ENCODE measurements at places on chromosomes 16 and 17.

DNA sequence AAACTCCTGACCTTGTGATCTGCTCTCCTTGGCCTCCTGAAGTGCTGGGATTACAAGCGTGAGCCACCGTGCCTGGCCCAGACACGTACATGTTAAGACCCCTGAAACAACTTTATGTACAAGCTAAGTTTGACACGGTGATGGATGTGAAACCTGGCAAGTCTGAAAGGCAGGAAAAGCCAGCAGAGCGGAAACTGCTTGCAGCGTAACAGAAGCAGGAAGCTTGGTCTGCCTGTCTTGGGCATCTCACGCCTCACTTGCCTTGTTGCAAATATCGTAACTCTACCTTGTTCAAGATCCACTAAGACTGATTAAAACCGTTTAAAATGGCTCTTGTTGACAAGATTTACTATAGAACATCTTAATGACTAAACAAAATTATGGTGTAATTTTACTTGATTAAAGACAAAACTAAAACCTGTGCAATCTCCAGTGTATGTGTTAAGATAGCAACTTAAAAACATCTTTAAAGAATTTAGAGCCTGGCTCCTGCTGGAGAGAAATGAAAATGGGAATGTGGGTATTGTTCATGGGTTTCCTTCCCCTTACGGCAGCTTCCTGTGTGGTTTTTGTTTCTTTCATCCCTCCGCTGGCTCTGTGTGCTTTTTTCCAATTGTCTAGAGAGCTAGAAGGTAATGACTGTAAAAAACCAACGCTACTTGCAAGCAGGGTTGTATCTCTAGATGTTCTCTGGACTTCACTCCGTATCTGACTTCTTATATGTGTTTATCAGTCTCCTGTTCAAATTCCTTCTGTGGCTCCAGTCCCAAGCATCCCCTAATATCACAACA is 477.6 kb downstream of the XYLT1 start:
- DNase-seq: no peak

GRCh38 chr16:81632392-81633146 is 146.5 kb upstream of the PLCG2 start:
- peak; percentile 71 for DNase-seq

GRCh38 chr16:25988084-25988483 is 296.3 kb downstream of the HS3ST4 start:
- DNase-seq: no peak

DNA sequence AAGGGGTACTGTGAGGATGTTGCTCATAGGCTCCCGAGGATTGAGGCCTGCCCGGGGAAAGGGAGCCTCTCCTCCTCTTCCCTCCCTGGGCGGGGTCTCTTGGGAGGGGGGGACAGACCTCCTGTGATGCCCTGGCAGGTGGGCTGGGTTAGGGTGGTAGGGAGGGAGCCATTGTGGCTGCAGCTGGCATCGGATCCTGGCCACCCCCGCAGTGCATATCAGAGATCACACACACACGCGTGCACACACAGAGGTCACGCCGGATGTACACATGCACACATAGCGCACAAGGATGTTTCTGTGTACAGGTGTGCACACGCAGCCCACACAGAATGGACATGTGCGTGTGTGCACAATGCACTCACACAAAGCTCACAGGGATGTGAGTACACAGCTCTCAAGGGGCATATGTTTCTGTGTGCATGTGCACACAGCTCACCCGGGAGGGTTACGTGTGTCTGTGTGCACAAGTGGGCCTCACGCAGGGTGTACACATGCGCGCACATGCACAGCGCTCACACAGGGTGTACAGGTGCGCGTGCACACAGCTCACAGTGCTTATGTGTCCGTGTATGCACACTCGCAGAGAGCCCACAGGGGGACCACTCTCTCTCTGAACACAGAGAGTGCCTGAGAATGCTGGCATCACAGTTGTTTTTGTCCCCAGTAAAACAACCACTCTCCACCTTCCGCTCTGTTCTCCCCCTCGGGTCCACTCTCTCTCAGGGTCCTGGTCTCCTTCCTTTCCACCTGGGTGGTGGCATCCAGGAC is 2.4 kb downstream of the GJD3 start:
- DNase-seq: no peak

GRCh38 chr16:11320170-11320569 is 25.1 kb upstream of the RMI2 start:
- DNase-seq: no peak

DNA sequence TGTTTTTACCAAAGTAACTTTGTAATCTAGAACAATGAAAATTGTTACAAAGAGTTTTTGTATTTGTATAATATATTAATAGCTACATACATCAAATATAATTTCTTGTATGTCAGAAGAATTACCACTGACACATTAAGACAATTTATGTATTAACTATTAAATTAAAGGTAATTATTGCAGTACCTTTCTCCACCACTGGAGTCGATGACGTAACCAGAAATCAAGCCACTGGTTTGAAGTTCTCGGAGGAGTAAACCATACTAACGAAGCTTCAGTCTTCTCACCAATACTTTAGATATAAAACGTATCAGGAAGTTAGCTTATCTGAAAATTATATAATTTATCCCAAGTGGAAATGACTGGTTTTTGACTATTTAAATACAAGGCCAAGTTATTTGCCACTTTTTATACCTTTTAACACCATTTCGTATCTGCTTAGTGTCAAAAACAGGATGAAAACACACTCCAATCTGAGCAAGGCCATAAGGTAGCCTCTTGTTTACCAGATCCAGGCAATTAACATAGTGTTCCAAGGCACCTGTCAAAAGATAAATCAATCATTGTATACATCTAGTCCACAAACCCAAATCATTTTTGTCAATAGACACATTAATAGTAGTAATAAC is 4.3 kb downstream of the POLG2 start:
- no peak for DNase-seq

GRCh38 chr17:57954397-57955182 is 622 bp downstream of the CUEDC1 start:
- DNase-seq: no peak

DNA sequence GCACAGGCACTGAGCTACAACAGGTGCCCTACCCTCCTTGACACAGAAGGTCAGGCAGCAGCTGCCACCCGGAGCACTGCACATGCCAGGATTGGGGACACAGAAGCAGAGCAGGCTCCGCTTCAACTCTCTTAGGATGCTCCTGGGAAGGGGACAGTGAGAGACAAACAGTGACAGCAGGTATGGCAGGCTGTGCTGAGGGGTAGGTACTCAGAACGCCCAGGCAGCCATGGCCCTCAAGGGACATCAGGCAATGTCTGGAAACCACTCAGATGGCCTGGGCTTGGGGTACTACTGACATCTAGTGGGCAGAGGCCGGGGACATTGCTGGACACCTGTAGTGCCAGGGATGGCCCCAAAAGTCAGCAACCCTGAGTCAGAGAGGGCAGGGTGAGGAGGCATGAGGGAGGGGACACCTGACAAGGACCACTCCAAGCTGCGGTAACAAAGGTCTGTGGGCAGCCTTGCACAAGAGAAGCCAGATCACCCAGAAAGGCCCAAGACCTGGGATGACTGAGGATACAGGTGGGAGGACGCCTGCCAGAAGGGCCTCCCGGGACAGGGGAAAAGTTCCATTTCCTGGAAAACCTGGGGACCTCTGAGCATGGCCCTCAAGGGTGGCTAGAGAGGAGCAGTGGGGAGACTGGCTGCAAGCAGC is 21.2 kb downstream of the PEMT start:
- DNase-seq: no peak

DNA sequence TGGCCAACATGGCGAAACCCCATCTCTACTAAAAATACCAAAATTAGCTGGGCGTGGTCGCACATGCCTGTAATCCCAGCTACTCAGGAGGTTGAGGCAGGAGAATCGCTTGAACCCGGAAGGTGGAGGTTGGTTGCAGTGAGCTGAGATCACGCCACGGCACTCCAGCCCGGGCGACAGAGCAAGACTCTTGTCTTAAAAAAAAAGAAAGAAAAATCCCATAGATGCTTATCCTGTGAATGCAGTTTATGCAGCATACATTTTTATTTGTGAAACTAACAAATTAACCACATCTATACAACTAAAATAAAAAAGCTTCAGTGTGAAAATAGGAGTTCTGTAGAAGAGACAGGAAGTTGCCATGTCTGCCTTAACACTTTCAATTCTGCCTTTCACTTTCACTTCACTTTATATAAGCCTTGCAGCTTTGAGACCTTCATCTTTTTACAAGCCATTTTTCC is 7.1 kb downstream of the IGSF6 start:
- no peak for DNase-seq

DNA sequence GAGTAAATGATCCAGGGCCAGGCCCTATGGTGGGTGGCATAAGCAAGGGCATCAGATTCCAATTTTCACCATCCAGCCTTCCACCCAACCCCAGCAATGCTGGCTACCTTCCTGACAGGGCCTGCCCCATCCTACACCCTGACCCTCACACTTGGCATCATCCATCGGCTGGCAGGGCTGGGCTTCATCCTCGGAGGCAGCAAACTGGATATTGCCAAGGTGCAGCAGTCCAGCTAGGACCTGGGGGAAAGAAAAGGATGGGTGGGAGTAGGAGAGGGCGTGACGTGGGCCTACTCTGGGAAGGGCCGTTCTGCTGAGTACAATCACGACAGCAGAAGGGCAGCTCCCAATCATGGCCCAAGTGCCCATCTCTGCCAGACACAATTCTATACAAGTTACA is 23.5 kb downstream of the MYO19 start:
- no peak for DNase-seq

DNA sequence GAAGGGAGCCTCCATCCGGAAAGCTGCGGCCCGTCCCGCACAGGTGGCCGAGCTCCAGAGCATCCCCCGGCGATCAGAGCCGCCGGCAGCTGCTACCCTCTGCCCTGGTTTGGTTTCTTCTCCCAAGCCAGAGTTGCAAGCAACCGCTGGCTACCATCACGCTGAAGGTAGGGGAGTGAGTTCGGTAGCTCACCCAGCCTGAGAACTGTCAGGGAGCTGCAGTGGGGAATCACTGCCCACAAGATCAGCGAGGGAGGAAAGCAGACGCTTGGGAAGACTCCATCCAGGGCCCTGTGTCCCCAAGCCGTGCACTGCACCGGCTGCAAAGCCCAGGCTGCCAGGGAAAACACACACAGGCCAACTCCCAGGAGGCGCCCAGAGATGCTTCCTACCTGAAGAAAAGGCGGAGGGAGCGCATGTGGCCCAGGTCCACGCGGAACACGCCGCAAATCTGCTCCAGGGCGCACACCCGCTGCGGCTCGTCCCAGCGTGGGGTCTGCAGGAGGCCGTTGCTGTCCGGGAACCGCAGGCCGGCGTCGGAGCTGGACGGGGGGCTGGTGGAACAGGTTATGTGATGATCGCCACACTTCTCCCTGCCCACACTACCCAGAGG is 83.3 kb downstream of the TBC1D16 start:
- DNase-seq: no peak

- no peak for DNase-seq
These were observed 48.1 kb downstream of the RMI2 start for GRCh38 chr16:11393366-11393765.

DNA sequence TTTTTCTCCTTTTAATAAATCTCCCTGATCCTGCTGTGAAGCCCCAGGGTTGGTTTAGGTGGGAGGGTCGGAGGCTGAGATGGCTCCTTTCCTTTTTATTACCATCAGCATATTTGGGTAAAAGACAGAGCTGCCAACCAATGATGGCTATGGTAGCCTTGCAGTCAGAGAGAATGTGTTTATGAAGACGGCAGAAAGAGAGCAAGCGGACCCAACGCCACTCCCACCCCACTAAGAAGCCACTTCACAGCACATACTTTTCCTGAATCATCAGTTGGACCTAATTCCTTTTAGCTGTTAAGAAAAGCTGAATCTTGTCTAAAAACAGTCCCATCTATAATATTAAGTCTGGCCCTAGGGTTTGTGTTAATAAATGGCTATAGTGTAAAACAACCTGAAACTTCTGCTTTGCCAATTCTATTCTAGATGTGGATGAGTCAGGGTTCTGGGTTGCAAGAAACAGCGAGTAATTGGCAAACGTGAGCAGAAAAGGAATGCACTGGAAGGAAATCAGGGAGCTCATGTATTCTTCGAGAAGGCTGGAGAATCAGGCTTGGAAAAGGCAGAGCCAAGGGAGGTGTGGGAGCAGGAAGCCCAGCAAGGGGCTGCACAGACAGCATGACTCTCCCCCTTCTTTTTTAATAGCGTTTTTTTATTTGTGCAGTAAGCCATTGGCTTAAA is 34.0 kb upstream of the PRKCA start:
- no peak for DNase-seq

- DNase-seq: peak; percentile 56
These were observed 42.1 kb downstream of the TBC1D16 start for GRCh38 chr17:79993390-79994227.

DNA sequence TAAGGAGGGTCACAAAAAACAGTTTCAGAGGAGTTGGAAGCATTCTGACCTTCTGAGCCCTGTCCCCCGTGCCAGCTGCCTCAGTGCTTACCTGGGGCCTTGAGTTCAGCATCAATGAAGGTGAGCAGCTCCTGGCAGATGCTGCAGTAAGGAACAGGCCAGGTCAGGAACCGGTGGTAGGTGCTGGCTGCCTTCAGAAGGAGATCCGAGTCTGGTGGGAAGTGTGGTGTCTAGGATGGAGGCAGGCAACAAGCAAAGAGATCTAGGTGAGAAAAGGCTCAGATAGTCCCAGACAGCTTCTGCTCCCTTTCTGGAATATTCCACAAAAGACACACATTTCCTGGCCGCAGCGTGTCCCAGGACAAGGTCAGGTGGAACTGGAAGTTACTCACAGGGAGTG is 37.2 kb upstream of the PIK3R6 start:
- DNase-seq: no peak

DNA sequence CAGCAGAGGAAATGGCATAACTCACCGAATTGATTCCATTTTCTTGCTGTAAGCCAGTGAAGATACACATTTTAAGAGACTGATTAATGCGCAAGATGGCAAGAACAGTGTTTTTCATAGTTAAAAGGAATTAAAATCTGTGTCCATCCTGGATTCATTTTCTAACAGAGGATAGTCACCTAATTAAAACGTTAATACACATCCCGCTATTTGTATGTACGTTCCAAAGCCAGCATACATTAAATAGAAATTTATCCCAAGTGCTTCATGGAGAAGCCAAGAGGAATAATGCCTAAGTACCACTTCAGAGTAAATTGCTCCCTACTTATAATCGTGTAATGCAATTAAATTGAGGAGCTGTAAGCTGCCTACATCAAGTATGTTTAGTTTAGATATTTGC is 49.9 kb downstream of the RBFOX1 start:
- DNase-seq: no peak

DNA sequence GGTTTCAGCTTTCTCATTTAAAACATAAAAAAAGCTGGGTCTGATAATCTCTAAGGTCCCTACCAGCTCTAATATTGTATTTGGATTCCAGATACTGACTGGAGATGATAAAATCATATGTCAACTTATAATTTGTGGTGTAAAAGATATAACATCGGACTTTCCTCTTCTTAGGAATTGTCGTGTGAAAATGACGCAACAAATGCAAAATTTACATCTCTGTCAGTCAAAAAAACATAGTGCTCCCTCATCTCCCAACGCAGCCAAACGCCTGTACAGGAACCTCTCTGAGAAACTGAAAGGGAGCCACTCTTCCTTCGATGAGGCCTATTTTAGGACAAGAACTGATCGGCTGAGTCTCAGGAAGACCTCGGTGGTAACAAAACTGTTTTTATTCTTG is 197.3 kb downstream of the ANKFN1 start:
- no peak for DNase-seq

All from stimulated activated CD4-positive, alpha-beta T cell treated with anti-CD3 and anti-CD28 coated beads, Interleukin-4, amount 100 ng/mL, for 48 hours (primary cell).